Motor neuron (in vitro differentiated cells): ENCODE measurements at places on chromosomes 16 and 17.

GRCh38 chr16:8916541-8917225 lies 34.5 kb downstream of the LITAFD start:
- ATAC-seq: no peak

GRCh38 chr17:18993905-18994526 lies 10.5 kb downstream of the FAM83G start:
- ATAC-seq: no peak

DNA sequence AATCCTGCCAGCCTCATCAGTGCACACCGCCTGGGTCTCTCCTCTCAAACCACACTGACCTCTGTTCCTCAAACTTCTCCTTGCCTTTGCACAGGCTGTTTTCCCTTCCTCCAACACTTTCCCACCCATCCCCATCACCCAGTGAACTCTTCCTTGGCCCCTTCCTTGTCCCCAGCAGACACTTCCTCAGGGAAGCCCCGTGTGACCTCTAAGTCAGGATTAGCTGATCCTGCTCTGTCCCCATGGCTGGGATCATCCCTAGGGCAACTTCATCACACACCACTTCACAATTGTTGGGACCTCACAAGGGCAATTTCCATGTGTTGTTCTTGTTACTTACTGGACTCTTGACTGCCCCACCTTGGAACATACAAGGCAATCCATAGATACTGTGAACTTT lies 67.8 kb downstream of the WSB1 start:
- ATAC-seq: no peak

- ATAC-seq: no peak
Observed at GRCh38 chr16:47627721-47628120, 166.6 kb downstream of the PHKB start.

GRCh38 chr16:11586378-11586855 lies 302 bp downstream of the LITAF start:
- peak; percentile 55 for ATAC-seq

- ATAC-seq: no peak
Observed at GRCh38 chr17:15284537-15284936, 19.4 kb upstream of the PMP22 start.

GRCh38 chr17:44192750-44193149 lies 6.0 kb downstream of the TMUB2 start:
- ATAC-seq: no peak

DNA sequence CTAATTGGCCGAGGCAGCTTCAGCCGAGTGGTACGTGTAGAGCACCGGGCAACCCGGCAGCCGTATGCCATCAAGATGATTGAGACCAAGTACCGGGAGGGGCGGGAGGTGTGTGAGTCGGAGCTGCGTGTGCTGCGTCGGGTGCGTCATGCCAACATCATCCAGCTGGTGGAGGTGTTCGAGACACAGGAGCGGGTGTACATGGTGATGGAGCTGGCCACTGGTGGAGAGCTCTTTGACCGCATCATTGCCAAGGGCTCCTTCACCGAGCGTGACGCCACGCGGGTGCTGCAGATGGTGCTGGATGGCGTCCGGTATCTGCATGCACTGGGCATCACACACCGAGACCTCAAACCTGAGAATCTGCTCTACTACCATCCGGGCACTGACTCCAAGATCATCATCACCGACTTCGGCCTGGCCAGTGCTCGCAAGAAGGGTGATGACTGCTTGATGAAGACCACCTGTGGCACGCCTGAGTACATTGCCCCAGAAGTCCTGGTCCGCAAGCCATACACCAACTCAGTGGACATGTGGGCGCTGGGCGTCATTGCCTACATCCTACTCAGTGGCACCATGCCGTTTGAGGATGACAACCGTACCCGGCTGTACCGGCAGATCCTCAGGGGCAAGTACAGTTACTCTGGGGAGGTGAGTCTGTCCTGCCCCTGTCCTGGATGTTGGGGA lies 16.1 kb downstream of the PSKH1 start:
- ATAC-seq: no peak

- no peak for ATAC-seq
Observed at GRCh38 chr17:15257796-15258512, 7.2 kb downstream of the PMP22 start.

DNA sequence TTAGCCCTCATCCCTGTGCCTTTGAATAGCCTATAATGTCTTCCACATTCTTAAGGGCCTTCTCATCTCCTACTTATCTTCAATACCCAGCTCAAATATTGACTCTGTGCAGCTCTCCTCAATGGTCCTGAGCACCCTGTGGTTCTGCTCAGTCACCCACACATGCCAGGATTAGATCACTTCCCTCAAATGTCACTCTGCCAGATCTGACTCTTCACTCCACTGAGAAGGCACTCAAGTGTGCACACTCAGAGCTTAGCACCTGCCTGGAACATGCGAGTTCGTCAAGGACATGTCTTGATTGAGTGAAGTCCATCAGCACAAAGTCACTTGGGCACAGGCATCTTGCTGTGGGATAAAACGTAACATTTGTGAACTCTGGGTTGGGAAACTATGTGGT lies 404.8 kb downstream of the CDH13 start:
- ATAC-seq: no peak
